ENCODE measurements at places on chromosomes 11 and 22.

GRCh38 chr11:79087238-79087960, 353.4 kb downstream of the TENM4 start:
- DNase-seq: no peak

DNA sequence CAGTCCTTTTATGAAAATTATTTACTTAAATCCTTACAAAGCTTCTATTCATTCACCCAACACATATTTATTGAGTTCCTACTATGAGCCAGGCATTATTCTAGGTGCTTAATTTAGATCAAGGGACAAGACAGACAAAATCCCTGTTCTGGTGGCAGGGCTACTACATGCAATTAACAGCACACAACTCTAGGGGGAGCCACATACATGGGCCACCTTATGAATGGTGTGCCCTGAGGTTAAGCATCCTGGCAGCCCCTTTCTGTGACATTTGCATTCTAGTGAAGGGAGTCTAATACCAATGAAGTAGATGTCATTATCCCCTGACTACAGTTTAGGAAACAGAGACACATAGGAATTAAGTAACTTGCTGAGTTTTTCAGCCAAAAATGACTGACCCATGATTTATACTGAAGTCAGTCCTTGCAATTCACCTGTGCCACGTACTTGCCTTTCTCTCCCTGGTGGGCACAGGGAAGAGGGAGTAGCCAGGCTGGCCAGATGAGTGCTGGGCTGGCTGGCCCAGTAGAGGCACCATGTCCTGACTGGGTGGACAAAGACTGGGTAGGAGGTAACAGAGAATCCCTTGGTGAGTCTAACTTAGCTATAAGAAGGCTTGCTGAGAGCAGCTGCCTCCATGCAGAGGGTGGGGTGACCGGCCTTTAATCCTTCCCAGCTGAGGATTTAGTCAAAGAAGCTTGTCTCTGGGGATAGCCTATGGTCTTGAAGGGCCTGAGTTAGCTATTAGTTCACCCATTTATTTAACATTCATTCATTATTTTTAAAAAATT, 52.0 kb upstream of the ELF5 start:
- DNase-seq: no peak

DNA sequence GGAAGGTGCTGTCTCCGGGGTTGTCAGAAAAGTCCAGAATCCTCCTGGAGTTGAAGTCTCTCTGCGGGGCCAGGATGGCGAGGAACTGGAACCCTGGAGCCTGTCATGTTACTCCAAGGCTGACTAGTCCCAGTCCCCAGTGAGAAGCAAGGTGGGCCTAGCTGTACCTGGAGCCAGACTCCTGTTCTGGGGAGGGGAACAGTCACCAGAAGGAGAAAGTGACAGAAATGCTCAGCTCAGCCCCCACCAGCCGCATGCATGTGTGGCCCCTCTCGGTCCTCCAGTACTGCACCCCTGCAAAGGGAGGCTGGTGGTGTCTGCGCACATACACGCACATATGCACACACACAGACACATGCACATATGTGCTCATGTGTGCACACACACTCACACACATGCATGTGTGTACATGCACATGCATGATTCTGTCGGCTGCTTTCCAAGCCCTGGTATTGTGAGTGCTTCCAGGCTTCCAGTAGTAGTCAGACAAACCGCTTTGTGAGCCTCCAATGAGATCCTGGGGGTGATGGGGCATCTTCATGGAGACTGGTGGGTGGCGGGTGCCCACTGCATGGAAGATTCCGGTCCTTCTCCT, 54.3 kb downstream of the RTL6 start:
- no peak for DNase-seq

- no peak for DNase-seq
Measured at GRCh38 chr11:69834251-69834650, 15.0 kb upstream of the FGF3 start.

DNA sequence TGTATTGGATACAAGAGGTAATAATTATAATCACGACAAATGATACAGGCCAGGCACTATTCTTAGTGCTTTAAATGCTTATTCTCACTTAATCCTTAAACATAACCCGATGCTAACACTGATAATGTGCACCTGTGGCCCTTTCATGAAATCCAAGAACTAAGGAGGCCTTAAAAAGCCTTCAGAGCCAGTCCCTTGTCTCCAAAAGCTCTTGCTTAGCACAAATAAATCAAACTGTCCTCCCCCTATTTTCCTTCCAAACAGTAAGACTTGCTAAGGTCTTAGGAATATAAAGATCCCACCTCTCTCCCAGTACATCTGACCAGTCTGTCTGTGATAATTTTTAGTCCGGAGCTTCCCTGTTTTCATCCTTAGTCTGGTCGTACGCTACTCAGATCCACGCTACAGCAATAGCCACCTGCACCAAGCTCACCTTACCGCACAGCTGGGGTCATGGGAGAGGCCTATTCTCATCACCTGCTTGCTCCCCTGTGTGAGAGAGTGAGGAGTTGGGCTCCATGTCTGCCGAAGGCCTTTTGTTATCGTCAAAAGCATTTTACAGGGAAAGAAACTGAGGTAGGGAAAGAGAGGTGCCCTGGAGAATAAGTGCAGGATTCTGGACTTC, 16.9 kb downstream of the FXYD6 start:
- DNase-seq: no peak

DNA sequence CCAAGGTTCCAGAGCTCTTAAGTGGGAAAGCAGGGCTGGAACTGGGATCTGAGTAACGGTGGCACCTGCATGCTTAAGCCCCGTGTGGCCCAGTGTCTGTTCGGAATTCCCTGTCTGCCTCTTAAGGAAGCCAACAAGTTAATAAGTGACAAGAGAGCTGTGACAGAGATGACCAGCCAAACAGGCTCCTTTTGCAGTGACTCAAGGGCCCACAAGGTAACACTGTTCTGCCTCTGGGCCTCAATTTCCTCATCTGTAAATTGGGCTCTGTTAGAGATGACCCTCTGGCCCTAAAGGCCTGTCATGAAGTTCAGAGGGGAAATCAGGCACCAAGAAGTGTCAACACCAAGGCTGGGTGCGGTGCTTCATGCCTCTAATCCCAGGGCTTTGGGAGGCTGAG, 18.6 kb downstream of the USH1C start:
- DNase-seq: no peak

GRCh38 chr11:24521601-24522000, 24.7 kb downstream of the LUZP2 start:
- DNase-seq: no peak
